ENCODE measurements at places on chromosomes 5 and 9. TPM values are rescaled to one million over a fixed set of nuclear protein-coding genes. Genes with fewer than 3 reads are reported as not detected.

GRCh38 chr9:98129451-98129881 lies 10.4 kb upstream of the TRIM14 start:
- H3K4me1 ChIP-seq = no peaks in the 10 kb centered on the region
- H3K27me3 ChIP-seq = no peaks in the 10 kb centered on the region
- H3K27ac ChIP-seq = no peak overlapping the region
- no peak overlapping the region for H3K4me3 ChIP-seq
- H3K36me3 ChIP-seq = no peaks in the 10 kb centered on the region
- DNase-seq = no peak

GRCh38 chr5:149957855-149958254 lies 2.7 kb upstream of the SLC26A2 start:
- H3K27ac ChIP-seq = no peak overlapping the region
- no peaks in the 10 kb centered on the region for H3K36me3 ChIP-seq
- peaks cover 21% of the 10 kb centered on the region for H3K4me1 ChIP-seq

DNA sequence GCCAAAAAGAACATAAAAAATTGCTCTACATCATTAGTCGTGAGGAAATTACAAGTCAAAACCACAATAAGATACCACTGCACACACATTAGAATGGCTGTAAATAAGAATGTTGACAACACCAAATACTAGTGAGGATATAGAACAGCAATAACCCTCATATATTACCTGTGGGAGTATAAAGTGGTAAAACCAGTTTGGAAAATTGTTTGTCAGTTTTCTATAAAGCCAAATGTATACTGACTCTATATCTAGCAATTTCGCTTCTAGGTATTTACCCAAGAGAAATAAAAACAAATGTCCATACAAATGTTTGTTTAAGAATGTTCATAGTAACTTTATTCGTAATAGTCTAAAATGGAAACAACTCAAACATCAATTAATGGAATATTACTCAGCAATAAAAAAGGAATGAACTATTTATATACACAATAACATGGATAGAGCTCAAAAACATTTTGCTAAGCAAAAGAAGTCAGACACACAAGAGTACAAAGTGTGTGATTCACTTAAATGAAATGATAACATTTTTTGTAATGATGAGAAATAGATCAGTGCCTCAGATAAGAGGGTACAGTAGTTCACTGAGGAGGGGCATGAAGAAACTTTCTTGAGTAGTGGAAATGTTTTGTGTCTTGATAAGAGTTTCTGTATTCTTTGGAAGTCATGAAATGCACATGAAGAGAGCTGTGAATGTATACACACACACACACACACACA lies 219.6 kb upstream of the ZNF462 start:
- no peaks in the 10 kb centered on the region for H3K27me3 ChIP-seq
- H3K4me1 ChIP-seq = no peaks in the 10 kb centered on the region
- no peaks in the 10 kb centered on the region for H3K36me3 ChIP-seq
- H3K27ac ChIP-seq = no peak overlapping the region
- no peak overlapping the region for H3K4me3 ChIP-seq
- DNase-seq = no peak

The SLC28A3 gene
- not detected for total RNA-seq

The OR2K2 gene
- not detected for total RNA-seq

The FAM221B gene
- not detected for total RNA-seq

The C9orf43 gene
- total RNA-seq = 1.9 TPM

The SPATA31A3 gene
- not detected for total RNA-seq

The ADRB2 gene
- 1.4 TPM for total RNA-seq

The TCF7 gene
- total RNA-seq = 8.8 TPM

All from adrenal gland (tissue), 19 donors.